Hematopoietic multipotent progenitor cell treated with erythropoietin and hydrocortisone succinate and interleukin-3 and kit ligand, for 15 days (in vitro differentiated cells): ENCODE measurements at places on chromosomes 13 and 19.
A peak's percentile ranks its signal among the peaks of the same experiment; 100 is the strongest.

- peak; percentile 50 for DNase-seq
Measured at GRCh38 chr19:48490981-48491792, 20.4 kb downstream of the LMTK3 start.

DNA sequence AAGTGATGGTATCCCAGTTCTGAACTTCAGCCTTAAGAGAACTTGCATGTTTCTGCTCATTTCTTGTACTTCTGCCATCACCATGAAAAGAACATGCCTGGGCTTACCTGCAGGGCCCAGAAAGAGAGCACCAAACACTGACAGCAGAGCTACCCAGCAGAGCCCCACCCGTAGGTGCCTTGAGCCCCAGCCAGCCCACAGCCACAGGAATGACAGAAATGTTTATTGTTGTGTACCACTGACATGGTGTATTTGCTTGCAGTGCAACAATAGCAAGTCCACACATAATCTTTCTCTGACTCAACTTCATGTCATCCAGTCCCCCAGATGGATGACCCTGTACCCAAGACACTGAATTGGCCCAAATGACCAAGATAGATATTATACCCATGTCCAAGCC lies 195.2 kb downstream of the TSHZ3 start:
- DNase-seq, result no peak

DNA sequence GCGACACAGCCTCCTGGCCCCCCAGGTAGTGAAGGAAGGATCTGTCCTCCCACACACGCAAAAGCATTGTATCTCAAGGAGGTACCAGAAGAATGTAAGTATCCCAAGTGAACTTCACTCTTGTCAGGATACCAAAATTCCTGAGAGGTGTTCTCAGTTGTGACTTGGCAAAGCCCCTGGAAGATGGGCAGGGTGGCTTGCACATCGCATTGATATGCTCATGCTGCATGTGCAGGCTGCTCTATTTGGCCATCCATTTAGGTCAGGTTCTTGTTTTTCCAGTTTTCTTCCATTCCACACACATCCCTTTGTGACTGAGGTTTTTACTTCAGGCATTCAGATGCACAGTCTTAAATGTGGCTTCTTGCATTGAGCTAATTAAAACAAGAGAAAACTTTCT lies 382.8 kb downstream of the FOXO1 start:
- no peak for DNase-seq

DNA sequence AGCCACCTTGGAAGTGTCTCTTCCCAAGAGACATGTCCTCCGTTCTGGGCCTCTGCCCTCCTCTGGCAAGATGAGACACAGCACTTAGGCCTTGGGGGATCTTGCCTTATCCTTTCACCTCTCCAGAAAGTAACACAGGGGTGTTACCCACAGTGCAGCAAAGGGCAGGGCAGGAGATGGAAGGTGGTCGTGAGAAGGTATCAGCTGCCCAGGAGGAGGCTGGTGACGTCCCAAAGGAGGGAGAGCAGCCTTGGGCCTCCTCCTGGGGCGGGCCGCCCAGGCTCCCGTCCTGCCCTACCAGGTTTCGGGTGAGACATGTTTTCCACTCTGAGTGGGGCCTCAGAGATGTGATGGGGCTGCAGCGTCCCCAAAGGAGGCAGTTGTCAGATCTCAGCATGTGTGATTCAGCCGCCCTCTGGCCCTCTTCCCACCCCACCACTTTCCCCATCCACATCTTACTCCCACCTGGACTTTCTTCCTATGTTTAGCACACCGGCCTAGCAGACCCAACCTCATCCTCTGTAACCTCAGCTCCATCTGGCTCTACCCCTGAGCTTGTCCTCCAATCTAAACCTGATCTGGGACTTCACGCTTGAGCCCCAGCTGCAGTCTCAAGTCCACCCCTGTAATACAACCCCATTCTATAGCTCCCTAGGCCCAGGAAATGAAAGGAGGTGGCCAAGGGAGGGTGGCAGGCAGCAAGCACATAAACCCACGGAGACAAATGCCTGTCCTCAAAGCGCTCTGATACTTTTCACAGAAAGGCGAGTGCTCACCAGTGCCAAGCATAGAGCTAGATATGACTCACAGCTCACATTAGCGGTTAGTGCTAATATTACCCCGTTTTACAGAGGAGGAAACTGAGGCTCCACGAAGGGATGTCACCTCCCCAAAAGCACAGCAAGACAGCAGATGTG lies 9.3 kb downstream of the POU2F2 start:
- DNase-seq, result no peak

- DNase-seq, result no peak
Measured at GRCh38 chr13:49584771-49585182, 581 bp downstream of the RCBTB1 start.

DNA sequence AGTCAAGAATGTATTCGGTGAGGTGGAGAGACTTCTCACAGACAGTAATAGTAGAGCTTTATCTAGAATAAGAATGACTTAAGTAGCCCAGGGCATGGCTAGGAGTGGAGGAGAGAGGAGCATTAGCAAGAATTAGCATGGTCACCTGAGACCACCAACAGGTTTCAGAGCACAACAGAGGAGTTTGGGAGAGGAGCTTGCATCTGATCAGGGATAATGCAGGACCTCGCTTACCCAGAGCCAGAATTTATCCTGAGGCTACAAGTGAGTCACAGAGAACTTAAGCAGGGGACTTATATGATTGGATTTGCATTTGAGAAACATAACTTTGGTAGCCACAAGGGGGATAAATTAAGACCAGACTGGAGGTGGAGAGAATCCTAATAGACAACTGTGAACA lies 102.1 kb upstream of the FNDC3A start:
- DNase-seq, result peak; percentile 48

DNA sequence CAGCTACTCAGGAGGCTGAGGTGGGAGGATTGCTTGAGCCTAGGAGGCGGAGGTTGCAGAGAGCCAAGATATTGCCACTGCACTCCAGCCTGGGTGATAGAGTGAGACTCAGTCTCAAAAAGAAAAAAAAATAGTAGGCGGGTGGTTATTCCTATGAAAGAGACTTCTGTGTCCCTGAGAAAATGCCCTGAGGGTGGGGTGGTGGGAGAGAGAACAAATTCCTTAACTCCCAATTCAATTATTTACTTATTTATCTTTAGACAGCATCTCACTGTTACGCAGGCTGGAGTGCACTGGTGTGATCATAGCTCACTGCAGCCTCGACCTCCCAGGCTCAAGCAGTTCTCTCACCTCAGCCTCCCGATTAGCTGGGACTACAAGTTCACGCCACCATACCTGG lies 10.3 kb upstream of the EEF2 start:
- DNase-seq, result no peak

- DNase-seq, result no peak
Measured at GRCh38 chr13:41098761-41099160, 33.8 kb downstream of the KBTBD6 start.
